HAP-1 (cell line): ENCODE measurements at places on chromosomes 5 and 9.

- DNase-seq = no peak
Measured at GRCh38 chr5:18216016-18216415, 581.8 kb downstream of the TAF11L14 start.

GRCh38 chr9:14692470-14693250 is 572 bp downstream of the ZDHHC21 start:
- DNase-seq = peak; percentile 58

DNA sequence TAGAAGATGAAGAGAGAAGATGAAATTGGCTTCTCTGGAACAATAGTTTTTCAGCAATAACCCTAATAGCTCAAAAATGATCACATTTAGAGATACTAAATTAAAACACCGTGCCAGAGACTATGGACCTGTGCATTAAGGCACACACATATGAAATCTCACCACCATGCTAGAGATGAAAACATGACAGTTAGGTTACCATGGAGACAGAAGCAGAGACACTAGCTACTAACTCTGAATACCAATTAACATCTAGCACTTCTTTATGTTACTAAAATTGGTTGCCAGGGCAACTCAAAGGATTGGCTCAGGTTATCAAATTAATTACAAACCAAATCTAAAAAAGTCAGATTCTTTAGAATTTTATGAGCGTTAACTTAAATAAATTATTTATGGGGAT is 337.7 kb downstream of the PLK2 start:
- no peak for DNase-seq

DNA sequence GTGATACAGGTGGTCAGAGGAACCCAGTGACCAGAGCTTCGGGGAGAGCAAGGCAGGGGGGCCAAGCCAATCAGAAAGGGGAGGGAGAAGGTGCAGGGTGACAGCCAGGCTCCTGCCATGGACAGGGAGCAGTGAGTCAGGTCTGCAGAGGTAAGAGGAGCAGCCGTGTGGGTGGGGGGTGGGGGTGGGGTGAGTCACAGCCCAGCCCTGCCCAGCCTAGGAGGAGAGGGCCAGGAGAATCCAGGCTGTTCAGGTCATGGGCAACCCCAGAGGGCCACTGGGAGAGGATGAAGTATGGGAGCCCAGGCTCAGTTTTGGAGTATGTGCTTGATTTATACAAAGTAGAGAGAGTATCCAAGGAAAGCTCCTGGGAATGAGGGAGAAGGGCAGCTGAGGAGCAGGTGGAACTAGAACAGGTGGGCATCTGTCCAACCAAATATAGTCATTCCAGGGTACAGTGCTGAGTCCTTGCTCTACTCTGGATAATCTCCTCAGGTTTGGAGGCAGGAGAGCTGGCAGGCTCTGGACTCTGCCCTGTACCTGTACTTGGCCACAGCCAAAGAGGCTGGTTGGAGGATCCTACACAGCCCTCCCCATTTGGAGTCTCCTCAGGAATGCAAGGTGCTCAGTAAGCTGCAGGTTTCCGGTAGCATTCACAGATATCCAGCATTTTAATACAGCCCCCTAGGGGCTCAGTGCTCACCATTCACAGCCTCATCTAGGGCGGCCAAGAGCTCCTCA is 1.6 kb downstream of the HBEGF start:
- no peak for DNase-seq

- DNase-seq = no peak
Measured at GRCh38 chr9:108180541-108180940, 675.2 kb downstream of the ACTL7B start.

DNA sequence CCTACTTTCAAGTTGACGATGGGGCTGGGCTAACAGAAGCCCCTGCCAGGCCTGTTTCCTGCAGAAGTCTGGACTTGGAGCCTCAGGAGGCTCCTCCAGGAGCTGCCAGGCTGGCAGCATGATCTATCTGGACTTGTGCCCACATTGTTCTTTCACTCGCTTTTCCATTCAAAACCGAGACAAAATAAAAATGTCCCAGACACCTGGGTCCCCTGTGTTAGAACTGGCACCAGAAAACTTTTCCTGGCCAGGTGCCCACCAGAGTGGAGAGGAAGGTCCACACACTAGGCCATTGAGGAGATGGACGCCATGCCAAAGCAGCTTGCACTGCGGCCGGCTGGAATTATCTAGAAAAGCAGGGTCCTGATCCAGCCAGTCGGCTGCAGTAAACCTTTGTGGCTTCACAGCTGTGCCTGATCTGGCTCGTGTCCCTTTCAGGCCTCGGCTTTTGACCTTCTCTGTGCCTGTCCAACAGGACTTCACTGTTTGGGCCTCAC is 78.2 kb downstream of the GCNT1 start:
- DNase-seq = no peak

- no peak for DNase-seq
Measured at GRCh38 chr9:116404228-116404627, 250.6 kb downstream of the PAPPA start.

DNA sequence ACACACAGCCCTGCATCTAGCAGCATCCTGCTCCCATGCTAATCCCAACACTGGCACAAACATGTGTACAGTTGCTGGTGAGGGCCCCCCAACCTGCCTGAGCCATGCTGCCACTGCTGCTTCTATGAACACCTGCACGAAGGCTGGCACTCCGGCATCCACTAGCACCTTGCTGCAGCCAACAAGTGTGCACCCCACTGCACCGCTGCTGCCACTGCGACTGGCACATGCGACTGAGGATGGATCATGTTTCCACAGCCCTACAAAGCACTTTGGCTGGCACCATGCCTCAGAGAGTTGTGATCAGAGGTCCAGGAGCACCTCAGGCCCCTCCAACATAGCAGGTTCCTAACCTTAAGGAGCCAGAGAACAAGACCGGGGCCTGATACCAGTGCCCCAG is 7.8 kb upstream of the PDCD1LG2 start:
- no peak for DNase-seq

GRCh38 chr9:89684912-89685636 is 80.3 kb downstream of the GADD45G start:
- no peak for DNase-seq

DNA sequence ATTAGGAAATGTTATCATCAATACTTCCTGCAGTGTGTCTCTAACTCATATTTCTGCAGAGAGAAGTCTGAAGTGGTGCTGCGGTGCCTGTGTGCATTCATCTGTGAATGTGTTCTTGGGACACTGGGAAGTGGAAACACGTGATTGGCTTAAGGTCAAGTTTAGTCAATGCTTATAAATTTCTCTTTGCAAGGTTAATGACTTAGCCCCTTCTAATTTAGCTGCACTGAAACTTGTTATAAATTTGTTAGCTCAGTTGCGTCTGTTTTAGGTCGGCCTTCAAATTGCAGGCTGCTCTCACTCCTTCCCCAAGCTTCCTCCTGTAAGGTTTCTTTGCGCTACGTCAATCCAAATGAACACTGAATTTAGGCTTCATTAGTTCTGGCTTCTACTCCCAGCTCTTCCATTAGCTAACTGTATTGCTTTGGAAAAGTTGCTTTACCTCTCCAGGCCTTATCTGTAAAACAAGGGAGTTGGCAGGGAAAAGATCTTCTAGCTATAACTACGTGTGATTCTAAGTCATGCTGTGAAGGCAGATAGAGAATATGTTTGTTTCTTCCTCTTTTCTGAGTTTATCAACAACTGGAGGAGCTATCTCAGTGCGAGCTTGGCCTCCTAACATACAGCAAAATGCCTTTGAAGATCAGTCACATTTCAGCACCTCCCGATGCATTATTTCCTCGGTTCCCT is 341.8 kb downstream of the NFIB start:
- no peak for DNase-seq

GRCh38 chr5:1374679-1375055 is 29.8 kb upstream of the CLPTM1L start:
- DNase-seq = no peak
